AG04450 (cell line): ENCODE measurements at places on chromosomes 5 and 9.

GRCh38 chr9:86600291-86600690, 246.1 kb upstream of the TUT7 start:
- no peak for DNase-seq

DNA sequence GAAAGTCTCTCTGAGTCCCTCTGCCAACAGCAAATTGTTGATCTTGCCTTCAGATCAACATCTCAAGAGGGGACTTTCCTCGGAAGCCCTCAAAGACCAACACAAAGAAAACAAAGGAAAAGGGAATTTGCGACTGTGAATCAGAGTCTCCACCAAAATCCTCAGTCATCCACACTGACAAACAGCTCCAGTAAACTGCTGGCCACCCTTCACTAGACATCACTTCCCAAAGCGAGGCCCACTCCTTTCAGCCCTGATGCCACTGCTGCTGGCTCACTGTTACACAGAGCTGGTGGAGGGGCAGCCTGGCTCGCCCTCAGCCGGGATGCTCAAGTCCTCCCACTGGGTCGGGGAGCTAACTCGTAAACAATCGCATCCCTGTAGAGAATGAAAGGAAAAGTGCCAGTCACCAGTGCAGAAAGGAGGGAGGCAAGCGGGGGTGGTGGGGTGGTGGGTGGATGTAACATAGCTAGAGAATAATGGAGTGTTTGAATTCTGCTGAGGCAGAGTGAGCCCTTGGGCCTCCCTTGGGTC, 1.3 kb downstream of the FGF1 start:
- DNase-seq: no peak

DNA sequence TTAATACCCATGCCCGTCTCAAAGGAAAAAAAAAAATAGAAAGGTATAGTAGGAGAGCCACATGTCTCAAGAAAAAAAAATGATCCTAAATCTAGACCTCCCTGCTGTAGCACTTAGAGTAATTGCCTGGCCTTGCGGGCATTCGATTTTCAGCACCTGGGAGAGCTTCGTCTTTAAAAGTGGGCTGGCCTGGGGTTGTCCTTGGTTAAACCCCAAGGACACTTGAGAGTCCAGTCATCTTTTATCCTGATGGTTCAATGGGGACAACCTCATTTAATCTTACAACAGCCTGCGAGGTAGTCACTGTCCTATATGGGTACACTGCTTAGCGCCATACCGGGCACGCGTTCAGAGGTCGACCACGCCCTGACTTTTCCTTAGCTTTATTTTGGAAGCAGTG, 60.1 kb downstream of the MAT2B start:
- no peak for DNase-seq

GRCh38 chr5:89988998-89989655, 420.4 kb downstream of the CETN3 start:
- DNase-seq: no peak

DNA sequence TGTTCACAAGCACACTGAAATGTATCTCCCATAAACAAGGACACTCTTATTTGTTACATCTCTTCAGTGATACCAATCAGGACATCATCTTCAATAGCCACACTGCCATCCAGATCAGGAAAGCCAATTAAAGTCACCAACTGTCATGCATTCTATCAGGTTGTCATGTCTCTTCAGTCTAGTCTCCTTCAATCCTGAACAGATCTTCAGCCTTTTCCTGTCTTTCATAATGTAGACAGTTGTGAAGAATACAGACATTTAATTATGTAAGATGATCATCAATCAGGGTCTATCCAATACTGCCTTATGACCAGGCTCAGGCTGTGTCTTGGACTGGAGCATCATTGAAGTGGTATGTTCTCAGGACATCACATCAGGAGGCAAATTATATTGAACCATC, 419.8 kb upstream of the SMC2 start:
- DNase-seq: no peak

- no peak for DNase-seq
Observed at GRCh38 chr9:4147476-4148230, 152.2 kb downstream of the GLIS3 start.

- no peak for DNase-seq
Observed at GRCh38 chr5:180027459-180028089, 44.0 kb downstream of the RNF130 start.

DNA sequence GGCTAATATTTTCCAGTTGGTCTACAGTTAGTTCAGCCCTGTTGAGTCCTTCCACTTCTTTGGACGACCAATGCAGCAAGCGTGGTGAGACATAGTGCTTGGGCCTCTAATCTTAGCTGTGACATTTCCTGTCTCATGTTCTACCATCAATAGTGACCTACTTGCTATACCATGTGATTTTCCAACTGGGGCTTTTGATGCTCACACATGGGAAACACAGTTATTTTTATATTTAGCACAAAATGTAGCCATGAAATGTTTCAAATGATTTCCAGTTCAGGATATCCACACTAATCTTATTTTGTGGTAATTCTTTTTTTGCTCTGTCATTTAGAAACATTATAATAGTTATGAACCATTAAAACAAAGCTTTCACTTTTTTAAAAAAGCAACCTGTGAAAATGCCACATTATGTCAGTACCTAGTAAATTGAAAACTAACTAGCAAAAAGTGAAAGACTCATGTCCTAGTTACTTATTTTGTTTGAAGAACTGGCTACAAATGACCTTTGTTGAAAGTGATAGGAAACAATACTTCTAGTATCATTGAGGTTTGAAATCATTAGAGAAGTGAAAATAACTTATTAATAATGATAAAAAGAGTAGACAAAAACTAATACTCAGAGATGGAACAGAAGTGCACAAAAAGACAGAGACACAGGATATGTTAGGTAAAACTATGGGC, 18.3 kb downstream of the MARCHF3 start:
- no peak for DNase-seq

DNA sequence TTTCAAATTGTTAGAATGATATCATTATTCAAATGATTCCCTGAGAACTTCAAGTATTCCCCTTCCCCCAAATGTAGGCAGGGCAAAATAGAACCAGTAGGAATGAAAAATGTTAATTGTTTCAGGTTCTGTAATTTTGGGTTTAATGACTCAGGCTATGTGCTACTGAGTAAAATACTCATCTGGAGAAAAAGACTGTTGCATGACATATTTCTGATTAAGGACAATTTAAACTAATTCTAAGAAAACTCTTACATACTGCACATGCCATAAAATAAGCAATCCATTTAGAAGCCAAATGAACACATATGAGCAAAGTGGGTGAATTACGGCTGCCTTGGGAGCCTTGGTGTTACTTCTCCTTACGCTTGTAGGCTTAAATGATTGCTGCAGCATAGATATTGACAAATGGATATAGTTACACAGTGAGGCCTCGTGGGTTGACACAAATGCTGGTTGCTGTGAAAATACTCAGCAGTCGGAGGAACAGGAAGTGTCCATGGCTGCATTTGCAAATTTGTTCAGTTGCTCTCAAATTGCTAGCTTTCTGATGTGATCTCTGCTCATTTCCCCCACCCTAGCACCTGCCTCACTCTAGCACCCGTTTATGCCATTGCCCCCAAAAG, 174.9 kb upstream of the DMAC1 start:
- no peak for DNase-seq

DNA sequence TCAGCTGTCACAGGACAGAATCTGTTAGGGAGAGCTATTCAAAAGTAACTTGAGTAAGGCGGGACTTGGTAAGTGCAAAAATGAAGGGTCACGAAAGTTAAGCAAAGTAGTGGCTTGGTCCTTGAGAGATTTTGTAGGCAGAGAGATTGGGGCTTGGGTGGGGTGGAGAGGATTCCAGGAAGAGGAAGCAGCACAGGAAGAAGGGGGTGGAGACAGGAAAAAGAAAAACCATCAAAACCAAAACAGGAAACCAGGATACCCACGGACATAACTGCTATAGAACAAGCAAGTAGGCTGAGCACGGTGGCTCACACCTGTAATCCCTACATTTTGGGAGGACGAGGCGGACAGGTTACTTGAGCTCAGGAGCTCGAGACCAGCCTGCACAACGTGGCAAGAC, 3.7 kb downstream of the ROPN1L start:
- no peak for DNase-seq

DNA sequence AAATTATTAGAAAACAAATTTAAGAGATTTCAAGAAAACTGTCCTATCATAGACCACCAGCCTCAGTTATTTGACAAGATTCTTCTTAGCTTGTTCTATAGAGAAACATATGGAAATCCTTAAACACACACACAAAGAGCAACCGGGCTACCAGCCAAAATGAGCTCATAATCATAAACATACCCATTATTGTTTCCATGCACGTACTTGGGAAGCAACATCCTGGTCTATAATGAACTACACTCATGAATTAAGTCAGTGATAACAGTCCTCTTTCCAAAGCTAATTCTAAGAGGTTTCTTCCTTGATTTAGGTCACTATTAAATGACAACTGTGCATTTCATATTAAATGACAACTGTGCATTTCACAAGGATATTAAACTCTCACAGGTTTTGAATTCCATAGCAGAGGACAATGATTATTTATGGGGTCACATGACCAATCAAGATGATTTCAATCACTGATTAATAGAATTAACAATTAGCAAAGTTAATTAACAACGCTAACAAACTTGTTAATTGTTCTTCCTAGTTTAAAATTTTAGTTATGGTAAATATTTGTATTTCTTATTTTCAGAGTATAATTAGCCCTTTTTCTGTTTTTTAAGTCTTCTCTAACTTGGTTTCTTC, 77.0 kb downstream of the OXCT1 start:
- DNase-seq: peak; percentile 84

GRCh38 chr5:170522211-170523141, 18.7 kb downstream of the KCNIP1 start:
- DNase-seq: no peak

GRCh38 chr5:135602882-135603721, 24.3 kb upstream of the CXCL14 start:
- no peak for DNase-seq

- DNase-seq: no peak
Observed at GRCh38 chr5:102561894-102562760, 63.3 kb upstream of the SLCO6A1 start.

DNA sequence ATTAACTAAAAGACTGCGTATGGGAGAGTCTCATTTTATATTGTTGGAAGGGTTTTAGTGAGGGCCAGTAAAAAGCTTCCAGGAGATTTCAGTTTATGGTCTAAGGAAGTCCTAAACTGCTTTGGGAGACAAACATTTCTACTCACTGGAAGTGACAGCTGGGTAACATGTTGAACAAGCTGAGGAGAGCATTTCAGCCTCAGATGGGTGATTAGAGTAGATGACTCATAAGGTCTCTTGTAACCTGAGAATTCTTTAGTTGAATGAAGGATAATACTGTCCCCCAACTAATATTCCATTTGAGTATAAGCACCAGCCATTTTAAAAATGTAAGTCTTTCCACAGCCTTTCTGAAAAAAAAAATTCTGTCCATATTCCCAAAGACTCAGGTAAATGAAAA, 218.0 kb upstream of the C9orf72 start:
- DNase-seq: no peak

DNA sequence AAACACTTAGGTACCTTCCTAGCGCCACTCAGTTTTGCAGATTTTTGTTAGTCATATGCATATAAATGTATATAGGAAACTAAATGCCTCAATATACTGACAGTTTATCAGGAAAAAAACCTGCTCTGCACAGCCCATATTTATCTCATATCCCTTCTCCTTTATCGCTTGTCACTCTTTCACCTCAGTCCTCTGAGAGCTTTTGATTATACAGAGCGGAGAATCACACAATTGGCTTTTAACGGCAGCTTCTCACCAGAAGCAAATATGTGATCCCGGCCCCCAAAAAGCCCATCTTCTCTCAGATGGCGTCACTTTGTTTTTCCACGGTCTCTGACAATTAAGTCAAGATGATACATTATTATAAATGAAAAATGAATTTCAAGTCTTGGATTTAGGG, 362.6 kb downstream of the DNAH5 start:
- no peak for DNase-seq

DNA sequence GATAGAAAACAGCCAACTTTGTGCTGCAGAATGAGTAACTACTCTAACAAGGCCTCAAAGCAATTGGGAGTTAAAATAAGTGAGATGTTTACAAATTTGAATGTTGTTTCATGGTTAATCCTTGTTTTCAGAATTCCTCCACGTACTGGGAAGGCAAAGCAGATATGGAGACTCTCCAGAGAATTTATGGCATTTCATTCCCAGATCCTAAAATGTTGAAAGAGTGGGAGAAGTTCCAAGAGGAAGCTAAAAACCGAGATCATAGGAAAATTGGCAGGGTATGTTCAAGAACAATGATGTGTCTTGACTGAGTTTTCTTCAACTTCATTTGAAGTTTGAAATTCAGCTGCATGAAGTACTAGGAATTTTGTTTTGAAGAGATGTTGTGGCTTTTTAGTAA, 16.4 kb downstream of the TARS1 start:
- no peak for DNase-seq

- DNase-seq: no peak
Observed at GRCh38 chr9:116090030-116090770, 63.4 kb upstream of the PAPPA start.

DNA sequence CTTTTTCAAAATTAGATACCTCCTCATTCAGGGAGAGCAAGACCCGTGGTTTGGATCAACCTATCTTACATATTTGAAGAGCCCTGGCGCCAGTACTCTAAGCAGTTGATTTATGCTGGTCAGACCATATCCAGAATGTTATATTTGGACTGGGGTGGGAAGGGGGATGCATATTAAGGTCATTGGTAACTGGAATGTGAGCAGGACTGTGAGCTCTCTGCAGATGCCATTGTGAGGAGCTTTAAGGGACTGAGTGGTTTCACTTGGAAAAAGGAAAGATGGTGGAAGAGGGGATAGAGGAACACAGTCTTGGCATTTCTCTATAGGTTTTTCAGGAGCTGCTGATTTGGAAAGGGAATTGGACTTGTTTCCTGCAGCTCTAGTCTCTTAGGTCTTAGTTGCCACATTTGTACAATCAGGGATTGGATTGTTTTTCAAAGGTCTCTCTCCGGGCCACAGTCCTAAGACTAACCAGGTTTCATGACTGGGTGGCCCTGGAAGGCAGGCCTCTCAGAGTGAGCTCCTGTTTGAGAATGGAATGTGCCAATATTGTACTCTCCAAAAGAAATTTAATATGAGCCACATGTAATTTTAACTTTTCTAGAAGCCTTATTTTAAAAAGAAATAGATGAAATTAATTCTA, 25.8 kb upstream of the F2R start:
- DNase-seq: no peak

DNA sequence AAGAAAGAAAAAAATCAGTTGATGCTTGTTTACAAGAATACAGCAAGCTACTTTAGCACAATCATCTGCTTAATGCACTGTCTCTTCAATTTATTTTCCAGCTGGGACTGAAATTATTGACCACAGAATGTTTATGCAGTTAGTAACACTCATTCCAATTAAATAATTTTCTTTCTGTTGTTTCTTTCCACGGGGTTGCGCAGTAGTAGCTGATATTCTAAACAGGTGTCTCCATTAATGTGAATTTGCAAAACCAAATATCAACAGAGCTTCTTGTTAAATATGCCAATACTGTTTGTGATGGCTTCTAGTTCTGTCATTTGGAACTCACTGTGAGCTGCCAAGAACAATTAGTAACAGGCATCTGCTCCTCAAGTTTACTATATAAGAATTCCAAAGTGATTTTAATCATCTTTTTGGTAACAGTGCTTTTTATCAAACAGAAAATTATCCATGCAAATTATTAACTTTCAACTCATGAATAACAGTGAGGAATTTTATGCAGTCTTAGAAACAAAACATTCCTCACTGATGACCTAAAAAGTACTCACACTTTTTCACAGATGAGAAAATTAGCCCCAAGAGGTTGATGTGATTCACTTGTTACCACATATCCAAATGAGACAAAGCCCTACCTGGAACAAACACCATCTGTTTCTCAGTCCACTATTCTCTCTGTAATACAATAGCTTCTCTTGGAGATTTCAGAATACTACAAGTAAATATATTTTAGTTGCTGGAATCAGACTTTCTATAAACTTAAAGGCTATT, 567.6 kb upstream of the RGMB start:
- DNase-seq: no peak
